ENCODE measurements at places on chromosomes 7 and 10. TPM values are rescaled to one million over a fixed set of nuclear protein-coding genes. Genes with fewer than 3 reads are reported as not detected.

WDFY4 gene
- total RNA-seq, result 0.11 TPM

CADPS2 gene
- total RNA-seq, result 82.9 TPM

ERVW-1 gene
- total RNA-seq, result not detected

CHAT gene
- not detected for total RNA-seq

ARHGAP22 gene
- 1.3 TPM for total RNA-seq

SEMA3A gene
- 135 TPM for total RNA-seq

FANK1 gene
- 1.1 TPM for total RNA-seq

All from dermis lymphatic vessel endothelial cell (primary cell).